Activated CD4-positive, alpha-beta T cell treated with anti-CD3 and anti-CD28 coated beads, Interleukin-2, Interleukin-6, amounts not matched to agents 100 ng/mL and 50 ng/mL, durations not matched to agents 16 hours and 8 hours (primary cell): ENCODE measurements at places on chromosomes 3 and 15.
A peak's percentile ranks its signal among the peaks of the same experiment; 100 is the strongest.

- DNase-seq = no peak
Measured at GRCh38 chr3:195253923-195254432, 17.0 kb downstream of the XXYLT1 start.

GRCh38 chr15:58387130-58387529, 44.7 kb upstream of the LIPC start:
- no peak for DNase-seq

- no peak for DNase-seq
Measured at GRCh38 chr15:101037090-101037830, 118.1 kb downstream of the LRRK1 start.

- no peak for DNase-seq
Measured at GRCh38 chr15:35013370-35013769, 25.3 kb upstream of the ZNF770 start.

DNA sequence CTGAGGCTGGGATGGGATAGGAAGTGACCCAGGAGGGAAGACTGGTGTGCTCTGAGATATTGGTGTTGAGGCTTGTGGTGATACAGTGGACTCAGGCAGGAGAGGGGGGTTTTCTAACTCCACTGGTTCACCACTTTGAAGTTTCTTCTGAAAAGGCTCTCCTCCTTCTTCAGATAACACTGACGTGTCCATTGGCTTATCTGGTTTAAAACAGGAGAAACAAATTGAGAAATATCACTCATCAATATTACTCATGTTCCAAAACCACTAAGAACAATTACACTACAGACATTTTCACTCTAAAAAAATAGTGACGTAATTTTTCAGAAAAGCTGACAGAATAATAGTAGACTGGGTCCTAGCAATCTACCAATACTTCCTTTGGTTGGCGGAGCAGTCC, 23.1 kb downstream of the TP53BP1 start:
- DNase-seq = peak; percentile 51

DNA sequence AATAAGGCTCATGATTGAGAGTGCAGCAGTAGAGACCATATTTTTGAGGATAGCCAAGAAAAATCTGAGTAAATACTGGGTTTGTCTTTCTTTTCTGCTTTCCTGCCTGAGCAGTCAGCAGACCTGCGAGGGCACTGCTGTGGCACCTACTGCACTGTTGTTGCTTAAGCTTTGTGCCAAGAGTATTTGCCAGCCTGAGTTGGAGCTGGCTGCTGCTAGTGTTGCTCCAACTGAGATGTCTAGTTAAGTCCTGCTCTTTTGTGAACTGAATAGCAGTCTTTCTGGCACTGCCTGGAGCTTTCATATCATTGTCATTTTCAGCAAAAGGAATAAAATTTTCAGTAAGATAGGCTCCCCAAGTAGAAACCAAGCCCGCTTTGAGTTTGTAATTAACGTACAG, 214.5 kb upstream of the P2RY1 start:
- no peak for DNase-seq

DNA sequence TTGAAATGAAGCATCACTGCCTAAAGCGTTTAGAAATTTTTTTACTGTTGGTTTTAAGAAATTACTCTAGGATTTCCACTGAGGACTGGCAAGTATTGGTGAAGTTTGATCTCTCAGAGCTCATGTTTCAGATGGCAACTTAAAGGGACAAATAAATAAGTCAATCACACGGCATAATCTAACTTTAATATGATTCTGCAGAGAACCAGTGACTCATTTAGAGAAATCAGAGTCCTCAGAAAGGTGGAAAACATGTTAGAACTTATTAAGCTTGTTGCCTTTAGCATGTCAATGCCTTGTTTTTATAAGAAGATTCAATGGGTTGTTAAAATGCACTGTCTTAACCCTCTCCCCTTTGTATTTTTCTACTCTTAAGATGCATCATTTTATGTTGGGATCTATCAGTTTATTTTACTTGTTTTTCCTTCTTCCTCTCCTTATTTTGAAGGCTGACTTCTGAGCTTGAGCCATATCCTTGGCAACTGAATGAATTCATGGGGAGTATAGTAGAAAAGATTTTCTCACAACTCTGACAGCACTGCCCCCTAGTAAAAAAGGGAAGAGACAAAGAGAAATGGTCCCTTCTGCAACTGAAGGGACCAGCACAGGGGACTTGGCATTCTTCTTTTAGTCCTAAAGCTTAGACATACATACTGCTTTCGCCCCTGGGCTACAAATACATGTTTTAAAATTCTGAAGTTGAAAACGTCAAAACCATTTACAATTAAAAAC, 431.2 kb downstream of the LPP start:
- DNase-seq = peak; percentile 42

- no peak for DNase-seq
Measured at GRCh38 chr3:139020036-139020867, 474 bp downstream of the PRR23B start.

- no peak for DNase-seq
Measured at GRCh38 chr3:15983232-15983631, 185.5 kb upstream of the ANKRD28 start.

DNA sequence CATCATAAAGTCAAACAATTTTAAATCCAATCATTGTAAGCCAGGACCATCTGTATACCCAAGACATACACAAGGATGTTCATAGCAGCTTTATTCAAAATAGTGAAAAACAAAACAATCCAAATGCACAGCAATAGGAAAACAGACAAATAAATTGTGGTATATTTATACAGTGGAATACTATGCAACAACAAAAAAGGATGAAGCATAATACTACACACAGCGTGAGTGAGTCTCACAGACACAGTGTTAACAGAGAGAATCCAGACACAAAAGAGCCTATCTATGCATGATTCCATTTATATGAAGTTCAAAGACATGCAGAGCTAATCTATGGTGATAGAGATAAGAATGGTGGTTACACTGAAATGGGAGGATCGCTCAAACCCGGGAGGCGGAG, 5.6 kb upstream of the MUC20 start:
- DNase-seq = no peak
